Activated naive CD4-positive, alpha-beta T cell (primary cell): ENCODE measurements at places on chromosomes 4 and X.

GRCh38 chr4:102757681-102758080 lies 3.1 kb downstream of the MANBA start:
- no peak for DNase-seq

DNA sequence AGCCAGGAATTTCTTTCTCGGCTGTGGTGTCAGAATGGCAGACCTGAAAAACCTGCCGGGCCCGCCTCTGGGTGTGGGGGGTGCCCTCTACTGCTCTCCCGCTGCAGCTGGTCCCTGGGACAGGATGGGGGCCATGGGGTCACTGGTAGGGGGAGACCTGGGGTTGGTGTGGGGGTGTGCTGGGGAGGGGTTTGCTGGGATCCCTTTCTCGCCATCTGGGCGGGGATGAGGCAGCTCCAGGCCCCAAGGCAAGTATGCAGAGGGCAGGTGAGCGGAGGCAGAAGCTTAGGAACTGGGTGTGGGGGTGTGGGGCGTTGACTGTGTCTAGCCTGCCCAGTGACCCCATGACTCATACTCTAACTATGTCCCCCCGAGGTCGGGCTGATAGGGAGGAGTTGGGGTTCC lies 884 bp downstream of the CCDC120 start:
- no peak for DNase-seq

DNA sequence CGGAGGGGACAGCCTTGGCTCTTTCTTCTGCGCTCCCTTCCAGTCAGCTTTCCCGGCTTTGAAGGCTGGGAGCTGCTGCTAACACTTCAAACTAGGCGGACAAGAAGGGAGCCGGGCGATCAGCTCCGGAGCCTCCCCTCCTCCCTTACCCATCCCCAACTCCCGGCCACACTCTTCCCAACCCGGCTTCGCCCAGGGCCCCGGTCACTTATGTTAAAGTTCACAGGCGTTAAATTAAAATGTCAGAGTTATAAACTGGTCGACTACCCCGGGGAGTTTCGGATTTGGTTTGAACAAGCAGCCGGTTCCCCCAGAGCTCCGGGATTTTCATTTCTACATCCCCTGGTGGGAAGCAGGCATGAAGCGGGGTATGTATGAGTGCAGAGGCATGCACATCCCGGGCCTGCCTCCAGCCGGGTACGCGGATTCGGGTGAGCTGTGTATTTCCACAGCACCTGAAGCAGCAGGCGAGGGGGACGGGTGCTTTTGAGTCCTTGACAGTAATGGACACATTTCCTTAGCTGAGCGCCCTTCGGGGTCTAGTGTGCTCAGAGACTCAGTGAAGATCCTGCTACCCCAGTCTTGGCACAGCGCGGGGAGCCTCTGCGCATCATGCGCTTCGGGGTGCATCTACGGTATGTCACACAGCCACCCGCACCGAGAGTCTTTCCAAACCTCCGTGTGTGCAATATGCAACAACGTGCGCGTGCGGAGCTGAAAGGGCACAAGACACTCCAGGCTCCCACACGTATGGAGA lies 880 bp downstream of the UNC5C start:
- no peak for DNase-seq

- DNase-seq: no peak
These were observed 108.0 kb upstream of the LEF1 start for GRCh38 chr4:108276690-108277089.

DNA sequence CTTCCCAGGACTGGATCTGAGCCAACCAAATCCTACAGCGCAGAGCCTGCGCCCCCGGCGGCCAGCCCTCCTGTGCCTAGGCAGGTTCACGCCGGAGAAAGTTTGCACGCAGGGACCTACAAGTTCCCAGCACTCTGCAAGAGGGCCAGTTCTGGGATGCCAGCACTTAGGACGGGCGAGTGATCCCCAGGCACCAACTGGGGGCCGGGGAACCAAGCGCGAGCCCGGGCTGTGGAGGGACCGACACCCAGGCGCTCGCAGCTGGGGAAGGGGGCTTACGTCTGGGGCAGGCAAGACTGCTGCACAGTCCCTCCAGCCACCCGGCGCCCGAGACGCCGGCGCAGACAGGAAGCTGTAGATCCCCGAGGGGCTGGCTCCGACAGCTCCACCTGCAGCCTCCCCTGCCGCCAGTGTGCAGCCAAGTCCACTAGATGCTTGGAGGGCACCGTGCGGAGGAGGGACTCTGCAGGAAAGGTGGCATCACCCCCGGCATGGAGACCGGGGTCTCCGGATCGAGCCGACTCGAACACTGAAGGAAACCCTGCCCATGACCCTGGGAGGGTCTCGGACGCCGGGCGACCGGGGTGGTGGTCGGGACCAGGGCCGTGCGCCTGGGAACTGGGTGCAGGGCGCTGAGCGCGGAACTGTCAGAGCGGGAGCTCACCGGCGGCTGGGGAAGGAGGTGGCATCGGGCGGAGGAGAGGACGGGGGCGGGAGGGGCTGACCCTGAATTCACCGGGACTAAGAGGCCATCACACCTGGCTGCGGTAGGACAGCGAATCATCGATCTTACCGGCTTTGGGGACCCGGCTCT lies 566 bp downstream of the CORIN start:
- DNase-seq: peak; percentile 18

- no peak for DNase-seq
These were observed 16.0 kb downstream of the MEPE start for GRCh38 chr4:87848622-87849351.

- DNase-seq: no peak
These were observed 143.3 kb upstream of the RPS6KA3 start for GRCh38 chrX:20409991-20410390.

DNA sequence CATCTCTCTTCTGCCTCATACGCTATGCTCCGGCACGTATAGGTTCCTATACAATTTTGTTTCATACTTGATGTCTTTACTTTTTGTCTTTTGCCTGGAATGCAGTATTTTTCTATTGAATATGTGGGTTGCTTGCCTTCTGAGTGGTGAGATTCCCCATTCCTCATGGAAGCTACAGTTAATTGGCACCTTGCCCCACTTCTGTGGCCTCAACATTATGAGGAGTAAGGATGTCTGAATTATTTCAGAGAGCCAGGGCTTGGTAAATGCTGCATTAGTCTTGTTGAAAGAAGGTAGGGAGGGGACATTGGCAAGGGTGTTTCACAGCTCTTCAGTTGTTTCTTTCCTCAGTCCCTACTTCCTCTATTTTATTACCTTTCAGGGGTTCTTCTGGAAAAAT lies 23.0 kb downstream of the CDKL5 start:
- DNase-seq: no peak

DNA sequence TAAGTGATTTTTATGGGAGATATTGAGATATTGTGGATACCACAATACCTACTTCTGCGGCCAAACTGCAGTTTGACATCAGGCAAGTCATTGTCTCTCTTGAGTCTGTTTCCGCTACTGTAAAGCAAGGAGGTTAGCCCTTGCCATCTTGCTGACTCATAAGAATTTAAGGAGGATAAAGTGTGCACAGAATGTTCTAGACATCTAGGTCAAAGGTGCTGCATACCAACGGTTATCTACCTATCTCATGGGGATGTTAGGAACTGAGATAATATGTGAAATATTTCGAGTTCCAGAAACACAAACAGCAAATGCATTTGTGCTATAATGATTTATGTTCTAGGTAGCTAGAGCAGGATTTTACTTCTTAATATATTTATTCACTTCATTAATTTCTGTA lies 211.5 kb upstream of the NR3C2 start:
- DNase-seq: no peak

- no peak for DNase-seq
These were observed 35.0 kb downstream of the FBXW7 start for GRCh38 chr4:152500800-152501434.

GRCh38 chr4:138821331-138821730 lies 194.2 kb upstream of the NOCT start:
- no peak for DNase-seq
